GM03348 (cell line): ENCODE measurements at places on chromosomes 7 and 10.

DNA sequence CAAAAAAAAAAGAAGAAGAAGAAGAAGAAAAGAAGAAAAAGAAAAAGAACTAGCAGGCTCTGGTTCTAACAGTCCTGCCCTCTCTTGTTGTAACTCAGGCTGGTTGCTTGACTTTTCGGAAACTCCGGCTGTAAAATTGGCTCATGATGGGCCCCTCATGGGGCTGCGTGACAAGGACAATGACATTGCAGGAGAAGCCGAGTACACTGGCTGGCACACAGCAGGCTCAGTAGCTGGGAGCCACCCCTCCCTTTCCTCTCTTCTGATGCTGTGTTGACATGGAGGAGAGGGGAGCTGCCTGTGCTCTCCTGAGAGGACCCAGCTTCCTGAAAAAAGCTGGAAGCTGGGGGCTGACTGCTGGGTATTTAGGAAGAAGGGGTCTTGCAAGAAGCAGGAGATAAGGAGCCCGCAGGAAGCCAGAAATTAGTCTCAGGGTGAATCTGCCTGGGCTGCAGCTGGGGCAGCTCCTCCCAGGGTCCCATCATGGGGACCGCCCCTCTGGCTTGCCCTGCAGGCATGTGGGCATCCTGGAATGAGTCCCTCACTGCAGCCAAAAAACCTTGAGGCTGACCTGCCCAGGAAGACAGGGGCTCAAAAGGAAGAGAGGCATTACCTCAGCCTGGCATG lies 14.6 kb upstream of the GPR26 start:
- DNase-seq: no peak

DNA sequence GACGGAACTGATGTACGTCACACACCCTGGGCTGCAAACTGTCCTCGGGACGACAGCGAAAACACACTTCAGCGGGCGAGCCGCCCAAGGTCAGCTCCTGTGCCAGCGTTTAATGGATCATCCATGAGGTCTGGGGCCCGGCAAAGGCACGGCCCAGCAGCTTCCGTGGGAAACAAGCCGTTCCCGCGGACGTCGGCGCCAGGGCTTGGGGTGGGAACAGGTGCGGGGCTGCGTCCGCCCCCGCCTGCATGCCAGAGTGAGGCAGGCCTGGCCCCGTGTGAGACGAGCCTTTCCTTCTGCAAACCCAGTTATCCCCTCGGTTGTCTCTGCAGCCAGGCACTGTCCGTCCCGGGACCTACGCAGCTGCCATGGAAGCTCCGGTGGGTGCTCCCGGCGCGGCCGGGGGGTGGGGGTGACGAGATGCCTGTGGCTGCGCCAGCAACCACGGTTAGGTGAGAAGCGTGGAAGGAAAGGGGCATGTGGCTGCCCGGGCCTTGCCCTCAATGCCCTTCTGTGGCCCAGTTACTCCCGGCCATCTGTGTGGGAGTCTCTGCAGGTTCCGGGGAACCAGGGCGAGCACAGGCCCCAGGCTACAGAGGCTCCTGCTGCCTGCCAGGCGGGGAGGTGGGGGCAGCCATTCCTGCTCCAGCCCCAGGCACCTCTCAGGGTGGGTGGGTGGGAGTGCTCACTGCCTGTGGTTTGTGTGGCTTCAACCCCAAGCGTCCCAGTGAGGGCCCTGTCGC lies 42.2 kb upstream of the PDGFA start:
- no peak for DNase-seq

DNA sequence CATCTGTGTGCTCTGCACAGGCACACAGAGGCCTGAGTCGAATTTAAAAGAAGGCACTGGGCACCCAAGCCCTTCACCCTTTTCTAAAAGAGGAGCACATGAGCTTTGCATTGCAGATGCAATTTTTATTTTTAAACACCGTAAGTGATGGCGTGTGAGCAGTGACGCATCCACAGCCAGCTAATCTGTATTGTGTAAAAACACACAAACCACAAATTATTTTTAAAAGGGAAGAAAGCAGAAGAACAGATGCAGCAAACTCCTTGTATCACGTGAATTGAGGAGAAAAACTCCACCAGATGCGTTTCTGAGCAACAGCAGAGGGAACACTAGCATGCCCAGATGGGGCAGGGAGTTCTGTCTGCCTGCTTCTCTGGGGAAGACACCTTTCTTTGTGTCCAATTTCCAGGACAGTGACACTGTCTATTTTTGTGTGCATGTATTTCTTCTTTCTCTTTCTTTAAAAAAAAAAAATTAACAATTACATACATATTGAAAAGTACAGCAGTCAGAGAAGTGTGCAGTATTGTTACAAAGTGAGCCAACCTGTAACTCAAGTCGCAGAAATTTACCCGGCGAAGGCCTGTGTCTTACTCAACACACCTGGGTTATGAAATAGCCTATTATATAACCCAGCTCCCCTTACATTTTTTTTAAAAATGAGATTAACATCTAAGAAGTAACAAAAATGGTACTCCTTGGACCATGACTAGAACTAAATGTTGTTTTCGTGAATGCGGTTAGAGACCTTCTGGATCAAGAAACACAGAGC lies 39.2 kb downstream of the EEPD1 start:
- peak; percentile 86 for DNase-seq

GRCh38 chr7:101094791-101095375 lies 9.6 kb downstream of the TRIM56 start:
- peak; percentile 75 for DNase-seq

GRCh38 chr7:28811701-28812430 lies 146.3 kb downstream of the TRIL start:
- DNase-seq: no peak

GRCh38 chr10:124715439-124715838 lies 28.7 kb downstream of the FAM53B start:
- DNase-seq: no peak

- no peak for DNase-seq
Measured at GRCh38 chr7:45366475-45366874, 207.7 kb upstream of the ADCY1 start.

DNA sequence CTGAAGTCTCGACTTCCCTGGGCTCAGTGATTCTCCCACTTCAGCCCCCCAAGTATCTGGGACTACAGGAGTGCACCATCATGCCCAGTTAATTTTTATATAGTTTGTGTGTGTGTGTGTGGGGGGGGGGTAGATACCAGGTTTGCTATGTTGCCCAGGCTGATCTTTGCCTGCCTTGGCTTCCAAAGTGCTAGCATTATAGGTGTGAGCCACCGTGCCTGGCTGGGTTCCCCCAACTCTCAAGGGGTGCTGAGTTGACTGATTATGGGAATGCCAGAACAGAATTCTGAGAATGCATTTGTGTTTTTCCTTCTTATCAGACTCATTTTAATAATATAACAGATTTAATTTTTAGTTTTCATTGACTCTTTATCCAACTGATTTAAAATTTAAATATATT lies 19.5 kb downstream of the RPA3 start:
- DNase-seq: no peak

DNA sequence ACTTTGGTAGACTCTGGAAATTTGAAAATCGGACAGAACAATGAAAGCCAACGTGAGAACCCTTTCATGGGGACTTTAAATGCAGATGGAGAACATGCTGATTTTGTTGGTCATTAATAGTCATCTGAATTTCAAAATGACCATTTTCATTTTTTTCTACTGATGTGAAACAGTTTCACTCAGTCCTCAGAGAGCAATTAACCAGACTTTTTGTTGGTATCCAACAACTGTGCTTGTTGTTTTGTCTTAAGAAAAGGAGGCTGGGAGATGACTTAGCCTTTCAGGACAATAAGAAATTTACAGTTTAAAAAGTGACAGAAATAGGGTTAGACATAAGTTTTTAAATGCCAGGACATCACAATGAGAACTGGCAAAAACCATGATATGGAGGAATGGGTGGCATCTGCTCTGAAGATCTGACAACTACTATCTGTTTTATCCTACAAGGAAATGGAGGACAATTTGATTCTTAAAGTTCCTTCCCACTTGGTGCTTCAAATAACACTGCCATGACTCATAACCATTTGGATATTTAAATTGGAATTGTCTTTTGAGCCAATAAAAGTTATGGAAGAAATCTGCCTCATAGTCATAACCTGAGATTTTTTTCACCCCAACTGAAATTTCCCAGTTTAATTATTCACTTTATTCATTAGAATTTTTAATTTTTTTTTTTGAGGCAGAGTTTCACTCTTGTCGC lies 87.2 kb upstream of the HPS1 start:
- DNase-seq: peak; percentile 46

GRCh38 chr7:155753446-155753965 lies 58.8 kb downstream of the SHH start:
- DNase-seq: no peak

DNA sequence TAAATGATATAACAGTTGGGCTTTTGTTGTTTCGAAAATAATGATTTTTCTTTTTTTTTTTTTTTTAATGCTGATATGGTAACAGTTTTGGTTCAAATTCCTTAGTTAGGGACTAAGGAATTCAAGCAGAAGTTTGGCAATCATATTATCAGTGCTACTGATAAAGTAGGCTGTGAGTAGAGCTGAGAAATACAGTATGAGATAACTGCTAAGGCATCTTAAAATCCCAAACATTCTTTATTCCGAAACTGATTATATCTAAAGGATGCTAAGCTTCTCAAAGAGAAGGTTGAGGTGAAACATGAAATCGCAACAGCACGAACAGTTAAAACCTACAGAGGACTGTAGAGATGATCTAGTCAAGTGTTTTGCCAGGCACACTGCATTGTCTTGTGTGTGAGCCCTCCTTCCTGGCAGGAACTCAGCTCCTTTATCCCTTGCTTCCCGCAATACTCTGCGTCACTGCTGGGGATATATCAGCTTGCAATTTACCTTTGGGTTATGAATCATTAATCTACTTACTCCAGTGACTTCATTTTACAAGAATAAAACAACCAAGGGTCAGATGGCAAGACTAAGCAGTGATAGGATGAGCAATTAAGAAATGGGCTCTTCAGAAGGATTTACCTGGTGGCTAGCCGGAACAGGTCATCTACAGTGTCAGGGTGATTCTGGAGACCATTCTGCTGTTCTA lies 36.7 kb downstream of the IRF5 start:
- no peak for DNase-seq

- DNase-seq: no peak
Measured at GRCh38 chr7:96089511-96089910, 232.4 kb downstream of the SLC25A13 start.

- no peak for DNase-seq
Measured at GRCh38 chr10:106402458-106402857, 762.0 kb downstream of the SORCS1 start.

DNA sequence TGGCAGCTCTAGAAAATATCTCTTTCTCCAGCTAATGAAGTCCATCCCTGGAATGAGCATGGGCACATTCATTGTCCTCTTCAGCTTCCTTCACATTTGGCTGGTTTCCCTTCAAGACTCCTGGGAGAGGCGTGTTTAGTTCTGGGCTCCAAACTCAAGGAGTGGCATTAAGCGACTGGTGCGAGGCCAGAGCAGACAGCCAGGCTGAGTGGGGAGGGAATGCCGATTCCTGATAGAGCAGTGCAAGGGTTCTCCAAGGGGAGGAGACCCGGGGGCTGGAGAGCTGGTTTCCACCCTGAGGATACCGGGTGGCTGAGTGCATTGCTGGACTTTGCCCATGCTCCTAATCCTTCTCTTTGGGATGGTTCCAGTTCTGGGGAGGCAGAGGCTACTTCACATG lies 372.1 kb downstream of the RPS24 start:
- DNase-seq: peak; percentile 40

- DNase-seq: peak; percentile 65
Measured at GRCh38 chr7:95916573-95917297, 144.4 kb downstream of the DYNC1I1 start.

- no peak for DNase-seq
Measured at GRCh38 chr7:106344211-106344610, 59.4 kb upstream of the NAMPT start.

- DNase-seq: peak; percentile 24
Measured at GRCh38 chr10:73956476-73957359, 41.2 kb upstream of the VCL start.

DNA sequence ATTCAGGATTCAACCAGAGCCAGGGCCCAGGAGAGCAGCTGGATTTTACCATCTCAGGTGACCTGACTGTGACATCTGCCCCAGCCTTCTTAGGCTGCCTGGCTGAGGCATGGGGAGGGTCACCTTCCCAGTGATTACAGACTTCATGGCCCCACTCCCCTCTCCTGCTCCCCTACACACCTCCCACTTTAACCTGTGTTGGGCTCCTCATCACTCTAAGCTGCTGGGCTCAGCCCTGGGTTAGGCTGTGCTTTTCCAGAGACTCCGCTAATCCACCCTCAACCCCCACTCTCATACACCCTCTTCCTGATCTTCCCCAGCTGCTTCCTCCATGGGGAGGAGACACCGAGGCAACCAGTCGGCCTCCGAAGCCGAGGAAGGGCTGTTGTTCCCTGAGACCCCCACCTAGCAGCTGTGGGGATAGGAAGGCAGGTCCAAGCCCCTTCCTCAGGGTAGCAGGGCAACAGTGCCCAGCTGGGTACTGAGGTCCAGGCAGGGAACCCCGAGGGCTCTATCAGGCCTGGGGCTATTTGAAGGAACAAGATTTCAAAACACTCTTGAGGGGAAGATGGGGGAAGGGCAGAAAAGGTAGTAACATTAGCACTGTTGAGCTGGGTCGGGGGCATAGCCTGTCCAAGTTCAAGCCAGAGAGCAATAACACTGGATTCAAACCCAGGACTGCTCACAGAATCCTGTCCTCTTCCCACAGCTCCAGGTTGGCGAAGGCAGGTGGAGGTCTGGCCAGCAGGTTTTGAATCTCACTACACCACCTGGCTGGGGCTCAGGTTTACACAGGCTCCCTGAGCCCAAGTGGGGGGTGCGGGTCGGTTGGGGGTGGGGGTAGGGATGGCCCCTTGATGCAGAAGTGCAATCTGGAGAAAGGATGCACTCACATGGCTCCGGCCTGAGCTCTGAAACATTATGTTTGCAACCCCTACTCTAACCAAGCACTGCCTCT lies 1.8 kb downstream of the IMPDH1 start:
- DNase-seq: no peak

GRCh38 chr10:131960631-131961046 lies 21.1 kb downstream of the BNIP3 start:
- DNase-seq: no peak

DNA sequence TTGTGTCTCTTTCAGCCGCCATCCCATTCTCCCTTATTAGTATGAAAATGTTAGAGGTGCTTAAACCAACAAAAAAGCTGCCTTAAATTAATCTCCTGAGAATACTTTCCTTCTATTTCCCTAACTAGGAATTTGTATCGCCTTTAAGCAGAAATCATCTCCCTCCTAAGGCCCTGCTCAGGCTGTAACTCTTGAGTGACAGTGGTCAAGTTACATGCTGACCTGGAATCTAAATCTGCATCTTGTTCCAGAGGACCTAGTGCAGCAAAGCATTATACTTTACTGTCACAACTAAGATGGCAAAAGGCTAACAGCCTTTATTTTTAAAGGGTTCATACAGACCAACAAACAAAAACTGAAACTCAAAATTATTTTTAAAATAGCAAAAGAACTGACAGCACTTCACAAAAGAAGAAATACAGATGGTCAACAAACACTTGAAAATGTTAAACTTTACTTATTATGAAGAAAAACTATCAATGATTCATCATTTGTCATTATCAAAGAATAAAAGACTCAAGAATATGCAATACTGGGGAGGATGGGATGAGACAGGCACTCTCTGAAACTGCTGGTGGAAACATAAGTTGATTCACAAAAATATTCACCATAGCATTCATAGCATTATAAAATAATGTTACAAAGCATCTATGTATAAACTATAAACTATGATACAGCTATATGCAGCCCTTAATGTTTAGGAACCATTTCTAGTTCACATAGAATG lies 11.0 kb downstream of the CYREN start:
- no peak for DNase-seq

GRCh38 chr10:112565434-112566053 lies 118.5 kb downstream of the VTI1A start:
- peak; percentile 71 for DNase-seq
